HT-29 (cell line): ENCODE measurements at places on chromosomes 11 and 22.

DNA sequence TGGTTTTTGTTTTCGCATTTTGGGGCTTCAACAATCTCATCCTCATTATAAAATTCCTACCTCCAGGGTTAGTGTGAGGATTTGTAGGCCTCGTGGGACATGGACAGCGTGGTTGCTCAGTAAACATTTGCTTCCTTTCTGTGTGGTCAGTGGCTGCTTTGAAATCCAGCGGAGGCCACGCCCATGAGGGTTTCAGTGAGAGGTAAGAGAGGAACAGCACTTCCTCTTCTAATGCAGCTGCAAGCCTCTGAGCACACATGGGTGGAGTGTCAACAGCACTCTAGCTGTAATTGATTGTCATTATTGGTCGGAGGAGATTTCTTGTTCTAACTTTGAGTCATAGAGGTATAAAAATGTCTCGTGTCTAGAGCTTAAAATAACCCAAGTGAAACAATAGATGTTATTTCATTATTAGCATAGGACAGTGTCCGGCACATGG is 6.0 kb upstream of the ARHGAP42 start:
- peak; percentile 96 for DNase-seq

- no peak for DNase-seq
Measured at GRCh38 chr11:13663631-13664071, 4.8 kb upstream of the FAR1 start.

DNA sequence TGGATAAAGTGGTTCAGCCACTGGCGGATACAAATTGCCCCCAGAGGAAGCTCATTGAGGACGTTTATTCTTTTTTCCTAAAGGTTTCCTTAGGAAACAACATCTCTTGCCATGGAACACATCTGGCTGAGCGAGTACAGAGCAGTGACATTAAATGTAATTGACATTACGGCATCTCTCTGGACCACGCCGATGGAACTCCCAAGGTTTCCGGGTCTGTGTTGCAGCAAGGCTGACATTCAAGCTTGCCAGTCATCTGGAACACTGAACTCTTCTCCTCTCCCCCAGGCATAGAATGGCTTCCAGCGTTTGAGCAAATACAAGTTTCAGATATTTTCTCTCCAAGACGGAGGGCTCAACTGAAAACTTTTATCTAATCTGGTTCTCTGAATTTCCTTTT is 42.1 kb downstream of the CLMP start:
- no peak for DNase-seq

DNA sequence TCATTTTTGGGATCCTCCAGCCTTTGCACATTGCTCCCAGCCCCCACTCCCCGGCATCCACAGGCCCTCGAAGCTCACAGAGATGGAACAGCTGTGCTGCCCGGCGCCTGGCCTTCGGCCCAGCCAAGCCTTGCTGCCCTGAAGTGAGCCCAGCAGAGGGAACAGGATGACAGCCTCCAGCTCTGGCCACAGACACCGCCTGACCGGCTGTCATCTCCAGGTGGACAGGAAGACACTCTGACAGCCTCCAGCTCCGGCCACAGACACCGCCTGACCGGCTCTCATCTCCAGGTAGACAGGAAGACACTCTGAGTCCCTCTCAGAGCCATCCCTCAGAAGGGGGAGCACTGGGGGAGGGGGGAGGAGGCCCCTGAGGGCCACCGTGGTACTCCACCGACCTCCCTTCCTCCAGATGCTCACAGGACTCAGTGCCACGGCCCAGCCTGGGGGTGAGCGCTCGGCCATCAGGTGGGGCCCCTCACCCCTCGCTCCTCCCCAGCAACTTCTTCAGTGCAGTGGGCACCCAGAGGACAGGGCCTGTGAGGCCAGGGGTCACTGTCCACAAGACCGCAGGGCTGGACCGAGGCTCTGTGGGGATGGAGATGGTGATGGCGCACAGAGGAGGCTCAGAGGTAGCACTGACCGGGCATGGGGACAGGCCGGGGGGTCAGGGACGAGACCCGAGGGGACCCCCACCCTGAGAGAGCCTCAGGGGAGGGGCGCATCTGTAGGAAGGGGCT is 58.6 kb downstream of the BRD1 start:
- DNase-seq = no peak

- no peak for DNase-seq
Measured at GRCh38 chr22:35403356-35403755, 3.4 kb downstream of the MCM5 start.

DNA sequence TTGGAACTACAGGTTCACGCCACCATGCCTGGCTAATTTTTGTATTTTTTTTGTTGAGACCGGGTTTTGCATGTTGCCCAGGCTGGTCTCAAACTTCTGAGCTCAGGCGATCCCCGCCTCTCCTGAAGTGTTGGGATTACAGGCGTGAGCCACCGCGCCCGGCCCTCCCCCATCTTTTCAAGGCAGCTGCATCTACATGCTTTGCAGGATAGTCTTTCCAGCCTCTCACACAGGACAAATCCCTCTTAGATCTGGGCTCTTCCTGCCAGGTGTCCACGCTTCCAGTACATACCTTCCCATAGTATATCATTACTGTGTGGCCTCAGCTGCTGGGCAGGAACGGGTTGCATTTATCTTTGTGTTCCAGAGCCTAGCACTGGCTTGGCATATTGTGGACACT is 49.7 kb downstream of the C11orf96 start:
- no peak for DNase-seq

DNA sequence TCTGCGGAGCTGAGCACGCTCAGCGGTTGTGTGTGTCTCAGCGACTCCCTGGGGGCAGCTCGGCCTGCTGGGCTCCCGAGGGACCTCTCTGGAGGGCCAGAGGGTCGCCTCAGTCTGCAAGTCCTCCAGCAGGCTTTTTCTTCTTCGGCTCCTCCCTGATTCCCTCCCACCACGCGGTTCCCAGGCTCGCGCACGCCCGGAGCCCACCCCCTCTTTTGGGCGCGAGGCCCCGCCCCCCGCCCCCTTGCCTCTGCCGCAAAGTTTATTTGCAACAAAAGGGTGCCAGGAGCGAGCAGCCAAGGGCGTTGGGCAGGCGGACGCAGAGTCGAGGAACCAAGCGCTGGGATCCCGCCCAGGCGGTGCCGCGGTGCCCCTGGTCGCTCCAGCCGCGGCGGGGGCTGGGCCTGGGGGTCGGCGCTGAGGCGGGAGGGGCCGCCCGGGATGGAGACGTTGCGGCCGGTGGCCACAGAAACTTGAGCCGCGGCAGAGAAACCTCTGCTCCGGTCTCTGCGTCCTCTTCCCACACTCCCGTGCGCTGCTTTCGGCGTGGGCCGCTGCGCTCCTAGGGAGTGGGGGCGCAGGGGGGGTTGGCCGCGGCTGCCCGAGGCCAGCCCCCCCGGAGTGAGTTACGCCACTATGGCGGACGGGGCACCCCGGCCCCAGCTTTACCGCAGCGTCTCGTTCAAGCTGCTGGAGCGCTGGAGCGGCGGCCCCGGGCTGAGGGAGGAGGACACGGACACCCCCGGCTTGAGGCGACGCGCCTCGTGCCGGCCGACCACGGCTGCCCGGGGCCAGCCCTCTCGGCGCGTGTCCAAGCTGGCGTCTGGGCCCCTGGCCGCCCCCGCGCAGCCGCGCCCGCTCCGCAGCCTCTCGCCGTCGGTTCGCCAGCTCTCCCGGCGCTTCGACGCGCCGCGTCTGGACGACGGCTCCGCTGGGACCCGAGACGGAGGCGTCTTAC is at the start of gene ARHGEF17:
ARHGEF17 (plus strand) TSS at position 274 of the 958 bp plus-strand sequence; CDS start at position 637, 363 bp downstream.
- DNase-seq = peak; percentile 39

DNA sequence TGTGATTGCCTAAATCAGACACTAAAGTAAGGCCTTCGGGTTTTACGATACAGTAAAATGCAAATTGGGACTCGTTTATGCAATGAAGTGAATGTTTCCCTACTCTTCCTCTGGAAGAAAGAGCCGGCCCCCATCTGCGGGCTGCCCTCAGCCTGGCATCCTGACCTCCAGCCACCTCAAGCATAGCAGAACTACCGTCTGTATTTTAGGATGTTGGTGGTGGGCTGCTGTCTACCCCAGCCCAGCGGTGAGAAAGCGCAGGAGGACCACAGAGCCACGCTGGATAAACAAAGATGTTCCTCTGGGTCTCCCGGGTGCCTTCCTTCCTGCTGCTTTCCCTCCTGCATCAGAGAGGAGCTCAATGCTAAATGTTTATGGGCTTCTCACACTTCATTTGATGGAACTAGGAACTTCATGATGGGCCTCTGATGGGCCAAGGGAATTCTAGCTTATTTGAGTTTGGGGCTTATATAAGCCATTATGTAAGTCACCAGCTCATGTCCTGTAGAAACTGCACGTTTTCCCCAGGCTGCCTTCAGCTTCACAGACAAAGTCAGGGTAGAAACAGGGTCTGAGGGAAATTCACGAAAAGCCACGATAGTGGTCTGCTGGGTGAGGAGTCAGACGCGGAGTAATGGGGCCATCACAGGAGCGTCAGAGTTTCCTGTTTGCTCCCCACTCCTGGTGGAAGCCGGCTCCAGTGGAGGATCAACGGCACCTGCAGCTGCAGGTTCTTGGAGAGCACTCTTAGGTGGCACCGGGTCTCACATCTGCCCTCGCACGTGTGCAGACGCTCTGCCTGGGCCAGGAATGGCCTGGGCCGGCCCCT is 287.4 kb downstream of the BRD1 start:
- no peak for DNase-seq

- DNase-seq = no peak
Measured at GRCh38 chr11:45684440-45684839, 19.0 kb upstream of the CHST1 start.

- DNase-seq = no peak
Measured at GRCh38 chr22:27761665-27762064, 39.9 kb downstream of the MN1 start.

DNA sequence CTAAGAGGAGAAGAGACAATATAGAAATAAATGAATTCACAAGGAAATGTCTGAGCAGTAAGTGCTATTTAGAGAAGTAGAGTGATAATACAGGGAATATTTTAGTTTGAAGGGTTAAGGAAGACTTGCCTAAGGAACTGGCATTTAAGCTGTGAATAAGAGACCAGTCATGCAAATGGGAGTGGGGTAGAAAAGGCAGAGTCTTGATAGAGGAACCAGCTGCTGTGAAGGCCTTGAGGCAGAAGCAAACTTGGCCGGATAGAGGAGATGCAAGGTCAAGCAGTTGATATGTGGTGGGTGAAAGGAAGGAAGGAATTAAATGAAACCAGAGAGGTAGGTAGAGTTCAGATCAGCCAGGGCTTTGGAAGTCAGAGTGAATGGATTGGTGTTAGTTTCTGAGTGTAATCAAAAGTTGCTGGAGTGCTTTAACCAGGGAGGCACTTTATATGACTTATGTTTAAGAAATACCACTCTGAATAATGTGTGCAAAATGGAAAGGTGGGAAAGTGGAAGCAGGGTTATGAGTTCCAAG is 198.4 kb upstream of the SESN3 start:
- DNase-seq = no peak

DNA sequence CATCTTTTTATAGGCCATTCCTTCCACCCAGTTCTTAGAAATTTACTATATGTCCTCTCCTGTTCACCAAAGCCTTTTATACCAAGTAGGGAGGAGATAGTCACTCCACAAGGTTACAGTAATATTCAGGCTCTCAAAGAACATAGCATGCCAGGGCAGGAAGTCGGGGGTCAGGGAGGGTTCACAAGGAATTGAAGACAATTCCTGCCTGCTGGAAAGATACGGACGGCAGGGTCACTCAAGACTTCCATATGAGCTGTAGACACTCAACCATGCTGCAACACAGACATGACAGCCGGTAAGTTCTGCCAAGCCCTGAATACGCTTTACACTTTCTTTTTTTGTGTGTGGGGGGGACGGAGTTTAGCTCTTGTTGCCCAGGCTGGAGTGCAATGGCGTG is 700 bp downstream of the C22orf31 start:
- no peak for DNase-seq

DNA sequence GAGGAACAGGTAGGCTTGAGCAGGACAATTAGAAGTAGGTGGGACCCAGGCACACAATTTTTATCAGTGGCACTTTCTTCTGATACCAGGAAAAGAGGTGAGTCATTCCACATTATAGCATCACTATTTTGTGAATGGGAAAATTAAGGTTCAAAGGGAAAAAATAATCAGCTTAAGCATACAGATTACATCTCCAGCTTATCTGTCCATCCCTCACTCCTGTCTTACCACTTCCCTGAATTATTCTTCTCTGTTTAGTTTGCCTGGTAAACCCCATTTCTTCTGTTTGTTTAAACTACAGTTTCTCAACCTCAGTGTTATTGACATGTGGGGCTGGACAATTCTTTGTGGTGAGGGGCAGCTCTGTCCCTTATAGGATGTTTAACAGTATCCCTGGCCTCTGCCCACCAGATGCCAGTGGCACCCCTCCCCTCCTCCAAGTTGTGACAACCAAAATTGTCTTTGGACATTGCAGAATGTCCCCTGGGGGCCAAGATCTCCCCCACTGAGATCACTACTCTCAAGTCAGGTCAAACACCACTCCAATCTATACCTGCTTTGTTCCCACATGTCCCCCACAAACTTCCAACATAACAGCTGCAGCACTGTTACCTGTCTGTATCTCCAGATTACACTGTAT is 8.5 kb upstream of the XBP1 start:
- DNase-seq = no peak
